ENCODE measurements at places on chromosomes 3 and 15.

DNA sequence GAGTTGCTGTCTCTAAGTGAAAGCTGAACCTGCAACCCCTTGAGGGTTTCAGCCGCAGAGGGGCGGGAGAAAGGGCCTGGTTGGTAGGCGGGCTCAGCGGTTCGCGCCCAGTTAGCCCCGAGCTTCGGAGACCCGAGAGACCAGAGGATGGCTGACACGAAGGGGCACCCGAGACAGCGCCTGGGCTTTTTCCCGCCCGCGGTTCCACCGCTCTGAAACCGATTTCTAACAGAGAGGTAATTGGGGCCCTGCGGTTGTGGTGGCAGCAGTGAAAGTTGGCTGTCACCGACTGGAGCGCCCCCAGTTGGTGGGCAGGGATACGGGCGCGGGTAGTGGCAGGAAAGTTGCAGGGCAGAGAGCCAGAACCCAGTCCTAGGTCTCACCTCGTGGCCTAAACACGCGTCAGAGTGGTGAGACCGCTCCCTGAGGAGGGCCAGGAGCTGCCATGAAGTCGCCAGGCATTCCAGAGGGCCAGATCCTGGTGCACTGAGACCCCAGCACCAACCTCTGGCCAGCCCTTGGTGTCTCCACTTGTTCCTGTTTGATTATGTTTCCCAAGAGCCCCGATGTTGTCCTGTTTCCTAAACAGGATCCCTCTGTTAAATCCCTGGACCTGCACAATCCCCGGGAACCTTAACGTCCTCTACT is 625 bp upstream of the ELL3 start:
- DNase-seq, result peak; percentile 31

- no peak for DNase-seq
Measured at GRCh38 chr15:77025941-77026411, 31.1 kb downstream of the PSTPIP1 start.

GRCh38 chr3:146485297-146485696 is 15.9 kb upstream of the PLSCR2 start:
- no peak for DNase-seq

DNA sequence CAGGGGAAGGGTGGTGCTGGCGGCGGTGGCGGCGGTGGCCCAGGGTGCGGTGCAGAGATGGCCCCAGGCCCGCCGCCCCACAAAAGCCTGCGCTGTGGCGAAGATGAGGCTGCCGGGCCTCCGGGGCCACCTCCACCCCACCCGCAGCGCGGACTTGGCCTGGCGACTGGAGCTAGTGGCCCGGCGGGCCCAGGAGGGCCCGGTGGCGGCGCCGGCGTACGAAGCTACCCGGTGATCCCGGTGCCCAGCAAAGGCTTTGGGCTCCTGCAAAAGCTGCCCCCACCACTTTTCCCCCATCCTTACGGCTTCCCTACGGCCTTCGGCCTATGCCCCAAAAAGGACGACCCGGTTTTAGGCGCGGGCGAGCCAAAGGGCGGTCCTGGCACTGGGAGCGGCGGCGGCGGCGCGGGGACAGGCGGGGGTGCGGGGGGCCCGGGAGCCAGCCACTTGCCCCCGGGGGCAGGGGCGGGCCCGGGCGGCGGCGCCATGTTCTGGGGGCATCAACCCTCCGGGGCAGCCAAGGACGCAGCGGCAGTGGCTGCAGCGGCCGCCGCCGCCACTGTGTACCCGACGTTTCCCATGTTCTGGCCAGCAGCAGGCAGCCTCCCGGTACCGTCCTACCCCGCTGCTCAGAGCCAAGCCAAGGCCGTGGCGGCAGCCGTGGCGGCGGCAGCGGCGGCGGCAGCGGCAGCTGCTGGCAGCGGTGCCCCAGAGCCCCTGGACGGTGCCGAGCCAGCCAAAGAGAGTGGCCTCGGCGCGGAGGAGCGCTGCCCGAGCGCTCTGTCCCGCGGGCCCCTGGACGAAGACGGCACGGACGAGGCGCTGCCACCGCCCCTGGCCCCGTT is 1.6 kb downstream of the SKOR1 start:
- DNase-seq, result no peak

GRCh38 chr3:151362751-151363174 is 21.8 kb downstream of the P2RY12 start:
- DNase-seq, result no peak

- DNase-seq, result no peak
Measured at GRCh38 chr15:44215594-44215993, 20.5 kb upstream of the FRMD5 start.

GRCh38 chr3:160065282-160065681 is 76.6 kb downstream of the IL12A start:
- DNase-seq, result no peak

DNA sequence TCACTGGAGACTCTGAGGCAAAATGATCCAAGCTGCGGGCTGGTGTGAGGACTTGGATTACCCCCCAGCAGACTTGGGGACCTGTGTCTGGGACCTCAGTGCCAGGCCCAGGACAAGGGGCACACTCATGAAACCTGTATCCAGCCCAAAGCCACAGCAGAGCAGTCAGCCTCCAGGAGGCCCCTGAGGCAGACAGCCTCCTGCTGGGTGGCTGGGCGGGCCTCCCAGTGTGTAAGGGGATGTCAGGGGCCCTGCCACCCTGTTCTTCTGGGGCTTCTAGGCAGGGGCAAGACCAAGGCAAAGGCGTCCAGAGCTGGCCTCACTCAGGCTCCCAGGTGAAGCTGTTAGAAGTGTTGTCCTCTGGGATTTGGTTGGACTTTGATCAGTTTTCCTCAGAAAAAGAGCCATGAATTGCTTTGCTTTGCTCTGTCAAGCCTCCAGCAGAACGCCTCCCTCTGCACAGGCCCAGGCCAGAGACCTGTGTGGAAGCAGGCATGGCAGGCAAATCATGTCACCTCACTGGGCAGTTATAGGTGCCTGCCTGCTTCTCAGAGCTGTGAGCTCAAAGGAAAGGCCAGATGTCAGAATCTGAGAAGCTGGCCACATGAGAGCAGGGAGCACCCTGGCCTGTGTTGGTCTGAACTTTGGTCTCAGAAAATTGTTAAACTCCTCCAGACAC is 77.4 kb downstream of the SMAD6 start:
- DNase-seq, result no peak

GRCh38 chr15:73617913-73618312 is 15.3 kb downstream of the NPTN start:
- no peak for DNase-seq

DNA sequence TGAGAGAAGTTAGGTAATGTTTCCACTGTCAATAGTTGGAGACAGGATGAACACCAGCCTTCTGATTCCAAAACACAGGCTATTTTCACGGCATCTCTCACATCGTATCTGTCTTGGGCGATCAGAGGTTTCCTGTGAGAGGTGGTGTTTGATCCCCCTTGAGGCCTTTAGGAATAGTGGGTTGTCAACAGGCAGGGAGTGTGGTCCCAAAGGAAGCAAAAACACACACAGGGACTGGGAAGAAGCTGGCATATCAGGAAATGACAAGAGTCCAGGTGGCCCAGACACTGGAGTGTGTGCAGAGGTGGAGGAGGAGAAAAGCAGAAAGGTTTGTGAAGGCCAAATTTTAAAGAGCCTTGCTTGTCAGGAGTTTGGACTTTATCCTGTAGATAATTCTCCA is 6.6 kb upstream of the MAGEF1 start:
- peak; percentile 5 for DNase-seq

- DNase-seq, result no peak
Measured at GRCh38 chr3:40718681-40719080, 193.9 kb downstream of the ZNF621 start.

DNA sequence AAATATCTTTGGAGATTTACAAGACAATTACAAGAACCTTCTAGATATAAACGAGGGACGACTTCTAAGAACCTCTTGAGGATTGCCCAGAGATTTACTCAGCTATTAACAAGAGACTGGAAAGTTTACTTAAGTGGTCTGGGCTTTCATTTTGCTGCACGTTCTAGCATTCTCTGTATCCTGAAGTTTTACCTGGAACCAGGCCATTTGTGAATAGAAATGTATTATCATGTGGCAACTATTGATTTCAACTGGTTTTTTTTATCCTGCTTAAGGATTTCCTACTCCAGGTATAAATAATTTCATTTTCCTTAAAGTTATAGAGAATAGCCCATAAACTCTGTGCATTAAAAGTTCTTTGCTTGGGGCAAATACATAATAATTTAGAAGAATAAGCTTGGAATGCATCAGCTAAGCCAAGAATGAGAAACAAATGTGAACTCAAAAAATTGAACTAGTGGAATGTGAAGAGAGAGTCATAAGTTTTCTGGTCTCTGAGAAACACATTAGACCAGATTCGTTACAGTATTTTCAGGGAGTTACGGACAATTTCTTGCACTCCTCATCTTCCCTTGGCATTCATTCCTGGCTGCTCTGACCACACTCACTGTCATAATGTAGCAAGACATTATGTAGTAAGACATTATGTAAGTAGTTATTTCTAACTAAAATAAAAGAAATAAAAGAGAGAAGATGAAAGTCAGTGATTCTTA is 1.3 kb downstream of the AQP9 start:
- DNase-seq, result no peak

DNA sequence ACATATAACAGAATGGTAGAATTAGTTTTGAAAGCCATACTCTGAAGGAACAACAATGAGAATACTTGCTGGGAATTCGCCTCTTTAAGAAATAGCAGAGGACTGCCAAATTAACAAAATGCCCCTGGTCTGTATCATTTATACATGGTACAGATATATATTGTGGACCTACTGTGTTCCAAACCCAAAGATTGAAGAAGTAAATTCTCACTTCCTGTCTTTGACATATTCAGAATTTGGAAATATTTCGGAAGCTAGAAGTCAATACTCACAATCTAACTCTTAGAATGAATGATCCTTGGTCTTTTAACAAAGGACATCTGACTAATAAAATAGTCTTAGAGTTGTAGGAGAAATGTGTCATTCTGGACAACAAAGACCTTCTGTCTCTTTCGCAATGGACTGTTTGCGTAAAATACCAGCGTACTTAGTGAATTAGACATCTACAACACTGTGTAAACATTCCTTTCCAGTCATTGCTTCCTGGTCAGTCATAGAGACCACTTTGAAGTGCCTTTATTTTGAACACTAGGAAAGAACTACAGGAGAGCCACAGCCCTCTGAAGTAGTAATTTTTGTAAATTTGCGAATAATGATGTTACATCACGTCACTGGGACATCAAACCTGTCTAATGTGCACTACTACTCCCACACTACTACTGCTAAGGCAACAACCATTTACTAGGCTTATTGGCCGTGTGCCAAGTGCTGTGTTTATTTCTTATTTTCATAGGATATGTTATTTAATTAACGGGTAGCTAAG is 68.0 kb downstream of the CHL1 start:
- no peak for DNase-seq

DNA sequence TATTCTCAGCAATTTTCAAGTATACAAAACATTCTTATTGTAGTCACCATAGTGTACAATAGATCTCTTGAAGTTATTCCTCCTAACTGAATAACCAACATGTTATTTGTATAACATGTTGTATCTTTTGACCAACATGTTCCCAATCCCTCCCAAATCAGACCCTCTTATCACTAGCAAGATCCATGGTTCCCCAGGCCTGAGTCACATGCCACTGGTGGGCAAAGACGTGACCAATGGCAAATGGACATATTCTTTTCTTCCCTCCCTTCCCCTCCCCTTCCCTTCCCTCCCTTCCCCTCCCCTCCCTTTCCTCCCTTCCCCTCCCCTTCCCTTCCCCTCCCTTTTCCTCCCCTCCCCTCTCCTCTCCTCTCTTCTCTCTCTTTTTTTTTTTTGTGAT is 45.4 kb downstream of the AMOTL2 start:
- DNase-seq, result no peak

GRCh38 chr15:37221671-37222145 is 121.4 kb upstream of the MEIS2 start:
- no peak for DNase-seq

DNA sequence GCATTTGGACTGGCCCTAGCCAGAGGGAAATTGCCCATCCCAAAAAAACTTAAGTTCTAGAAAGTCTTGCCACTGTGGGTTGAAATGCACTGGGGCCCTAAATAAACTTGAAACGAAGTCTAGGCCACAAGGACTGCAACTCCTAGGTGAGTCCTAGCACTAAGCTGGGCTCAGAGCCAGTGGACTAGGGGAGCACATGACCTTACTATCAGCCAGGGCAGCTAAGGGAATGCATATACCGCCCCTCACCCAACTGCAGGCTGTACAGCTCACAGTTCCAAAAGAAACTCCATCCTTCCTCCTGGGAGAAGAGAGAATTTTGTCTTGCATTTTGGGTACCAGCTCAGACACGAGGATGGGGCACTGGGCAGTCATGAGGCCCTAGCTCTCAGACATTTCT is 23.6 kb upstream of the TEX55 start:
- DNase-seq, result no peak

DNA sequence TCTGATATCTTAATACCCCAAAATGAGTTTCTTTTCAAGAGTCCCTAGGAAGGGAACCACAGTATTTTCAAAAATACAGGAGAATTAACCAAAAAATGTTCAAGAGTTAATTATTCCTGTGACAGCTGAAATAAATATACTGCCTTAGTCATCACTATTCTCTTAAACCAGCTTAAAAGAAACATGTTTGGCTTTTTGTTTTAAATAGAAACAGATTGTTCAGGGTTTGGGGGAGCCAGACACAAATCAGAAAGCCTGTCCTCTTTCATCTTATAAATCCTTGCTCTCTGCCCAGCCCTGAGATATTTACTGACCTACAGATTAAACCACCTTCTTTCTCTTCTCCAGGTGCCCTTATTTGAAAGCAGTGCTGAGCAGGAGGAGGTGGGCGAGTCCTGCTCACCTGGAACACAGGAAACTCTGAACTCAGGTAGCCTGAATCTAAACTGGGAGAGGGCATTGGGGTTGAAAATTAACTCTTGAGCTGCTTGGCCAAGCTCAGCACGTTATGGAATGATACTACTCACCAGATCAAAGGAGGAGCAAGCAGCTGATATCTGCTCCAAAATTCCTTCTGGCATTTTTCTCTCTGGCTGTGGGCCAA is 84.1 kb upstream of the SPRED1 start:
- no peak for DNase-seq

GRCh38 chr3:120841264-120841663 is 66.7 kb upstream of the STXBP5L start:
- no peak for DNase-seq

GRCh38 chr3:56879436-56880215 is 77.9 kb upstream of the ARHGEF3 start:
- no peak for DNase-seq

DNA sequence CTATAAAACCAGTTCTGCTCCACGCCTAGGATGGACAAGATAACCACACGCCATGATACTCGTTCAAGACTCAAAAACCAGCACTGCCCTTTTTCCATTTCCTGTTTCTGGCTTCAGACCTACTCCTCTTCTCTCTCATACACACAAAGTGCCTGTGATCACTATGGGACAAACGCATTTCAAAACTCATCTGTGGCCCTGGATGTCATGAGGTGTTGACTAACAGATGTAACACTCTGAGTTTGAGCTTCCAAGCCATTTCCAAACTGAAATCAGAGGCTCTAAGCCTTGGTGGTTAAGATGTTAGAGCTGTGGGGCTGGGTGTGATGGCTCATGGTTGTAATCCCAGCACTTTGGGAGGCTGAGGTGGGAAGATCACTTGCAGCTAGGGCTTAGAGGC is 55.7 kb upstream of the LMOD3 start:
- DNase-seq, result no peak

- no peak for DNase-seq
Measured at GRCh38 chr3:143849854-143850549, 1.7 kb upstream of the SLC9A9 start.

GRCh38 chr15:88028024-88028423 is 228.5 kb downstream of the NTRK3 start:
- no peak for DNase-seq

Data from K562 (cell line).